Activated CD4-positive, alpha-beta memory T cell treated with anti-CD3 and anti-CD28 coated beads, Interleukin-2, amount 10 ng/mL, durations not matched to agents 7 days and 5 days (primary cell): ENCODE measurements at places on chromosomes 4 and X.

DNA sequence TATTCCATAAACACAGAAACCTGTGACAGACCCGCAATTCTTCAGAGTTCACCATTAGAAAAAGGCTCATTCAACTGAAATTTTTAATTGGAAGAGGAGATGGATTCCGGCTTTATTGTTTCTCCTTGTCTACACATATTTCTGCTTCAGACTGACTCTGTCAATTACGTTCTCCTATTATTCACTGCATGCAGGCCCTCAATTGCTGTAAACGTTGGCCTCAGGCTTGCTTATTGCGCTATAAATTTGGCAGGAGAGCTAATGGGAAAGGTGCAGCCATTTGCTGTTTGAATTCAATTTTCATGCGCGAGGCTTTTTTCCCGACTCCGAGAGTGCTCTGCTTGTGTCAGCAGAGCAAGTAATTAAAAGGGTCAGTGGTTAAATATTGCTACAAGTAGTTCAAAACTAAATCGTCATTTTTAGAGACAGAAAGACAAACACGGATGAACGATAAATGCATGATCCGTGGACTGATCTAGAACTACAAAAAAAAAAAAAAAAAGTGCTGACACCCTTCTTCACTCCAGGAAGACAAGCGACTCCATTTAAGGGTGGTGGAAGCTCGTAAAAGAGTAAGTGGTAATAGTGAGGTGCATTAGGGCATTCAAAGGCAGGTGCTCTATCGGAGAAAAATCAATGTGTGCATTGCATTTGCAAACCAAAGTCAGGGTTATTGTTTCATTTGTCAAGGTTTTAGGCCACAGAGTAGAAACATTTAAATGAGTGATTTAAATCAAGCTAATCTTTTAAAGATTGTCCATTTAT is 841.6 kb upstream of the FRG1 start:
- no peak for DNase-seq

DNA sequence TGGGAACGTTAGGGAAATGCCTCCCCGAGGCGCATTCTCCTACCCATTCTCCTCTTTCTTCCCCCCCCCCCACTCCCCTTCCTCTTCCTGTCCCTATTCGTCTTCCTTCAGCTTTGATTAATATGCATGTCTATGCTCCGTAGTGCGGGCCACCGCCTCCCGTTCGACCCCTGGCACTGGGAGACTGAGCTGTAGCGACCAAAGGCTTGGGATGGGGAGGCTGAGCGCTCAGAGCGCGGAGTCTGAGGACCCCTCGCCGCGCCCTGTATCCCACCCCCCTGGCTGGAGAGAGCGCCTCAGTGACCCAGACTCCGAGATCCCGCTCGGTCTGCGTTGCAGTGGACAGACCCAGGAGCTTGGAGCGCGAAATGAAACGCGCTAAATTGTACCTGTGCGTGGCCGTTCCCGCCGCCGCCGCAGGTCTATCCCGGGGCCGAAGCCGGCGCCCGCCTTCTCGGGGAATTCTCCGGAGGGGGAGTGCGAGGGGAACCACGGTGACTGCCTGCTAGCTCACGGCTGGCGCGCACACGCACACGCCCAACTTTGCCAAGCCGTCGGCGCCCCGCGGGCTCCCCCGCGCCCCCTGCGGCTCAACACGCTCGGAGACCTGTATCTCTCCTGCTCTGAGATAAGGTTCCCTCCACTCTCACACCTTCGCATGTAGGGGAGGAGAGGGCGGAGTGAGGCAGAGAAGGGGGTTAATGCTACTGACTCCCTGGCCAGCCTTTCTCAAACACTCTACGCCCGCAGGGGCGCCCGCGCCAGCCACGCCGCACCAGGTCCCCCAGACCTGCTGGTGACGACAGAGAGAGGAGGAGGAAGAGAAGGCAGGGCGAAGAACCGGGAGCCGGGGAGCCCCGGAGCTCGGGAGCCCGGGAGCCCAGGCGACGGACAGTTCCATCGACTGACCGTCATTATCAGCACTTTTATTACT is 1.5 kb upstream of the PTCHD1 start:
- no peak for DNase-seq

DNA sequence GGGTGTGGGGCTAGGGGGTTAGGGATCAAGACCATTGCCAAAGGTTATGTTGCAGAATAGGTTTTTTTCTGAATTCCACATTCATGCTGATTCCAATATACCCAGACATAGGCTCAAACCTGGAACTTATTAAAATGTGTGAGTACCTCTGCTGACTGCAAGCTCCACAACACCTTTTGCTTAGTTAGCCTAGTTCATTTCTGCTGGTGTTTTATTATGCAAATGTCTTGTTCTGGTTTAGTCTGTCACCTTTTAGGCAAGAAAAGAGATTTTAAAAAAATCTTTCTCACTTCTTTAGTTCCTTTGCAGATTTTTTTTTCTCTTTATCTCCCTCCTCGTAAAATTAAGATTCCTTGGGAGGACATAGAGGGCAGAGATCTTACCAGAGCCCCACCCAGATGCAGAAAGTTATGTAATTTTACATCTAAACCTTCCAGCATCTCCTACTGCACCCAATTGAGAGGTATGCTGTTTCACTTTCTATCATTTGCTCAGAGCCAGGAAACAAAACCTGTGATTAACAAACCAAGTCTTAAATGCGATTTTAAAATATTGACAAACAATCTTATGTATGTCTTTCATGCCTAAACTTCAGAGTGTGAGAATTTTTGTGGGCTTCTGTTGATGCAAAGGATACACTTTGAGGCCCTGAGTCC is 190.7 kb upstream of the CLNK start:
- no peak for DNase-seq

DNA sequence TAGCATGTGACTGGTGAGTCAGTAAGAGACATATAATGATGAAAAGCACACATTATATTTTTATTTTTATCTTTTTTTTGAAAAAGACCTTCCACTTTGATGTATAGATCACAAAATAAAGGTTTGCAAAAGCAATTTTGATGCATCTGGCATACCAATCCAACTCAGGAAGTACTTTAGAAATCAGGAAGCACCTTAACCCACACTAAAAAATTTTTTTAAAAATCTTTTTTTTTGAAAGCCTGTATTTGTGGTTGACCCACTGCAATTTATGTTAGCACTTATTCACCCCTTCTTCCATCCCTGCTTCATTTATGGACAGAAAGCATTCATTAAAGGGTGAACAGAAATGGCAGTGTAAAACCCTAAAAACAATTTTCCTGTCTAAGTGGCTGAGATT is 16.6 kb downstream of the TMEM255A start:
- DNase-seq = no peak

DNA sequence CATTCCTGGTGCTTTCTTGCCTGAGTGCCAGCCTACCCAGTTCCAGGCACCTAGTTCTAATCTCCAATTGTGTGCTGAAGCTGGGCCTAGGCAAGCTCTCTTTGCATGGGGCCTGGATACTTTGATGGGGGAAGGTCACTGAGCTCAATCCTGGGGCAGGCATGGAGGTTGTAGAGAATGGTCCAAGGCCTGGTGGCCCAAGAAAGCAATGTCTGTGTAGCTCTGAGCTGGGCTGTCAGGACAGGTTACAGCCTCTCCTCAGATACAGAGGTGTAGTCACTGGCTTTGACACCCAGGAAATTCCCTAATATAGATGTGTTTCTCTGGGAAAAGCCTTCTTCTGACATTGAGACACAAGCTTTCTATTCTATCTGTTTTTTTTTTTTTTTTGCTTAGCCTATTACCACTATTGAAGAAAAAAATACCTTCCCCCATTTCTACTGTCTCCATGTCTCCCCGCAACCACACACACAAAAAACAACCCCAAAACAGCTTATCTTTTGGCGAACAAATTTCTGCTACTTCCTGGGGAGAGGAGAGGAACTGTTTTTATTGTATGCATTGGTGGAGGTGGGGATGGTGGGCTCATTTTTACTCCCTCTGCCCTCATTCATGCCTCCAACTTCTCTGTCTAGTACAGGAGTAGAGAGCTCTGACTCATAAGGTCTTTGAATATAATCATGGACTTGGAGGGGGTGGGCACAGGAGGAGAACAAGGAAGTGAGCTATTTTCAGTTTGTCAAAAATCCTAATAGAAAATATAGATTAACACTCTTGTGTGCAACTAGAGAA is 66.7 kb upstream of the DHX15 start:
- DNase-seq = no peak

DNA sequence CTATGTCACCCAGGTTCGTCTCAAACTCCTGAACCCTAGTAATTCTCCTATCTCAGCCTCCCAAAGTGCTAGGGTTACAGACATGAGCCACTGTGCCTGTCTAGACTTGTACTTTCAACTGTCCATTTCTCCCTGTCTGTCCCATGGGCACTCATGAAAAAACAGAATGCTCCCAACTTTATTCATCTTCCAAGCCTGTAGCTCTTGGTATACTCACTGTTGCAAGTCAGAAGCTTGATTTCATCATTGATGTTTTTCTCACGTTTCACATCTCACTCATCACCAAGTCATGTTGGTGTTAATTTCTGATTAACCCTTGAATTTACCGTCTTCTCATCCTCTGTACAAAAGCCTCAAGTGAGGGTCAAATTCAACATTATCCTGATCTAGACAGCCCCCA is 7.3 kb upstream of the SRP72 start:
- DNase-seq = no peak

- DNase-seq = no peak
These were observed 42.7 kb upstream of the RAPGEF2 start for GRCh38 chr4:159060161-159060560.

DNA sequence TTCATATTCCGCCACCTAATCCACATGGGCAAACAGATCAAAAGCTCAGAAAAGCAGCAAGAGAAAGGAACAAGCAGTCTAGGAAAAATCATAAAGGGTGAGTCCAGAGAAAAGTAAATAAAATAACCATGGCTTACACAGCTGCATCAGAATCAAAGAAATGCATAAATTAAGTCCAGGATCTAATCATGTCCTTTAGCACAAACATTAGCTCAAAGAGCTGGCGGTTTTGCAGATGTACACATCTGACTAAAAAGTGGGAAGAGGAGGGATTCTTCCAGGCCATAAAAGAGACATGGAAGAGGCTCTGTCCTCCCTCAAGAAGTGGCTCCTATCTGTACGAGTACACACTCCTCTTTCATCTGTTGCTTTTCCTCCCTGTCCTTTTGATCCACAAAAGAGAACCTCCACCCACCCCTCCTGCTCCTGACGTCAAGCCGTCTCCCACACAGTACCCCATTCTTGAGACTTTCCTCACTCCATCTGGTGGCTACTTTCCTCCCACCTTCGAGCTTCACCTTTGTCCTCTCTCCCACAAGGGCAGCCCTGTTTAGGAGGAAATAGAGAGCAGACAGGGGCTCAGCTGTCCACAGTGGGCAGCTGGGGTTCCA is 92.5 kb downstream of the RASL11B start:
- no peak for DNase-seq
